ENCODE measurements at places on chromosomes 2 and 18.

GRCh38 chr2:25286025-25286400, 55.7 kb downstream of the DNMT3A start:
- no peak for DNase-seq

DNA sequence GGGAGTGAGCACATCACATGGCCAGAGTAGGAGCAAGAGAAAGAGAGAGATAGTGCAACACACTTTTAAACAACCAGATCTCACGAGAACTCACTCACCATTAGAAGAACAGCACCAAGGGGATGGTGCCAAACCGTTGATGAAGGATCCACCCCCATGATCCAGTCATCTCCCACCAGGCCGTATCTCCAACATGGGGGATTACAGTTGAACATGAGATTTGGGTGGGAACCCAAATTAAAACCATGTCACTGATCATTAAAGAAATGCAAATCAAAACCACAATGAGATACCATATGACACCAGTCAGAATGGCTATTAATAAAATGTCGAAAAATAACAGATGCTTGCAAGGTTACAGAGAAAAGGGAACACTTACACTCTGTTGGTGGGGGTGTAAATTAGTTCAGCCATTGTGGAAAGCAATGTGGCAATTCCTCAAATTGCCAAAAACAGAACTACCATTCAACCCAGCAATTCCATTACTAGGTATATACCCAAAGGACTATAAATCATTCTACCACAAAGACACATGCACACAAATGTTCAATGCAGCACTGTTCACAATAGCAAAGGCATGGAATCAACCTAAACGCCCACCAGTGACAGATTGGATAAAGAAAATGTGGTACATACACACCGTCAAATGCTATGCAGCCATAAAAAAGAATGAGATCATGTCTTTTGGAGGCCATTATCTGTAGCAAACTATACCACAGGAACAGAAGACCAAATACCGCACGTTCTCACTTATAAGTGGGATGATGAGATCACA, 137.1 kb downstream of the COL6A3 start:
- DNase-seq: no peak

DNA sequence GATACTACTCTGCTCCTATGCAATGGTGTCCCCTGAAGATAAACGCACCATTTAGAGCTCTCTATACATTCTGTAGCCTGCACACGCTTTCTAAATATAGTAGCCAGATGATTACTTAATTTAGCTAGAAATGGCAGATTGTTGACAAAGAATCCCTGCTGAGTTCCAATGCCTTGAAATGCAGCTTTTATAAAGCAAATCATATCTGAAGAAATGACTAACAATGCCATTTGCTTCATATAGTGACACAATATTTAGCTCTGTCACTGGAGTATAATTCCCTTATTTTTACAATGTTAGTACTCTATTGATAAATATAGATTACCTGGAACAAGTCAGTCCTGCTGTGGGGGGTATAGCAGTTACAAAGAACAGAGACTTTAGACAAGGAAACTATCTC, 166.2 kb downstream of the CDCA7 start:
- no peak for DNase-seq

- DNase-seq: no peak
Measured at GRCh38 chr2:224969633-224970260, 72.5 kb downstream of the DOCK10 start.

GRCh38 chr2:196963961-196964360, 37.5 kb upstream of the PGAP1 start:
- no peak for DNase-seq

DNA sequence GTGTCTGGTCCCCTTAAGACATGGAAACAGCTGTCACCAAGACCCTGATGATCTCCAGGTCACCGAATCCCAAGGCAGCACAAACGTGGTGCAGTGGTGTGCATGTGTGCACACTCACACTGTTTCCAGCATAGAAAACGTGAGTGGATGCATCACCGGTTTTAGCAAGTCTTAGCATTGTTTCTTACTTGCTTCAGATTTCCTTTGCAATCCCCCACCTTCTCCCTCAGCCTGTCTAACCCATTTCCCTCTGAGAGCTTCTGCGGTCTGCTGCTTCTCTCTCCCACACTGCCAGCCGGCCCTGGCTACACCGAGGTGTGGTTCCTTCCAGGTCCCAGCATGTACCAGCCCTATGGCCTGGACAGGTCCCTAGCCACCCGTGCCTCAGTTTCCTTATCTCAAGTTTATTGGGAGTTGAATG, 343.4 kb upstream of the HS6ST1 start:
- no peak for DNase-seq

DNA sequence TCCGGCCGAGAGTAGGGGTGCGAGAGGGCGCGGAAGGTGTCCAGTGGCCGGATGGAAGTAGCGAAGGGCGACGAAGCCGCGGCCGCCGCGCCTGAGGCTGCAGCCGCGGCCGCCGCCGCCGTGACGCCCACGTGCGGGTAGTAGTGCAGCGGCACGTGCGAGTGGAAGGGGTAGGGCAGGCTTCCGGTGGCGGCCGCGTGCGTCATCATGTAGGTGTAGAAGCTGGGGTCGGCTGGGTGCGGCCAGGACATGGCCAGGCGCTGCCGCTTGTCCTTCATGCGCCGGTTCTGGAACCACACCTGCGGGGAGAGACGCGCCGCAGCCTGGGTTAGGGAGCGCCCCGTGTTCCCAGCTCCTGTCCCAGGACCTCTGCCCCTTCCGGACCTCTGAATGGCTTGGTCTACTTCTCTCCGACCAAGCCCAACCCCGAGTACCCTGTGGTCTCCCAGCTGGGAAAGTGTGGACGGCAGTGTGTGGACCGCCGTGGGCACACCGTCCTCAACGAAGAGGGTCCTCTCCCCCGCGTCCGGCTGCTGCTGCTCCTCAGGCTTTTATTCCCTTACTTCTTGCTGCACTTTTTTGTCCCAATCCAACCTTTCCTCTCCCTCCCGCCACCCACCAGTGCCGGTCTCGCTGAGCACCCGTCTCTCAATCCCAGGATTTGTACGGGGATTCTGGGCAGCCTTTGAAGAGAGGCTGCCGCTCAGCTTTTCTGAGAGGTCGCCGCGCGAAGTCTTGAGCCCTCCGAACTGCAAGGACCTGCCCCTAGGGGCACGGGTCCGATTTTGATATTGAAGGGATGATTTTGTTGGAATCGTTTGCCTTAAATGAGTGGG, 3.0 kb downstream of the EVX2 start:
- DNase-seq: no peak

- no peak for DNase-seq
Measured at GRCh38 chr18:48827291-48828193, 123.2 kb downstream of the SMAD7 start.

DNA sequence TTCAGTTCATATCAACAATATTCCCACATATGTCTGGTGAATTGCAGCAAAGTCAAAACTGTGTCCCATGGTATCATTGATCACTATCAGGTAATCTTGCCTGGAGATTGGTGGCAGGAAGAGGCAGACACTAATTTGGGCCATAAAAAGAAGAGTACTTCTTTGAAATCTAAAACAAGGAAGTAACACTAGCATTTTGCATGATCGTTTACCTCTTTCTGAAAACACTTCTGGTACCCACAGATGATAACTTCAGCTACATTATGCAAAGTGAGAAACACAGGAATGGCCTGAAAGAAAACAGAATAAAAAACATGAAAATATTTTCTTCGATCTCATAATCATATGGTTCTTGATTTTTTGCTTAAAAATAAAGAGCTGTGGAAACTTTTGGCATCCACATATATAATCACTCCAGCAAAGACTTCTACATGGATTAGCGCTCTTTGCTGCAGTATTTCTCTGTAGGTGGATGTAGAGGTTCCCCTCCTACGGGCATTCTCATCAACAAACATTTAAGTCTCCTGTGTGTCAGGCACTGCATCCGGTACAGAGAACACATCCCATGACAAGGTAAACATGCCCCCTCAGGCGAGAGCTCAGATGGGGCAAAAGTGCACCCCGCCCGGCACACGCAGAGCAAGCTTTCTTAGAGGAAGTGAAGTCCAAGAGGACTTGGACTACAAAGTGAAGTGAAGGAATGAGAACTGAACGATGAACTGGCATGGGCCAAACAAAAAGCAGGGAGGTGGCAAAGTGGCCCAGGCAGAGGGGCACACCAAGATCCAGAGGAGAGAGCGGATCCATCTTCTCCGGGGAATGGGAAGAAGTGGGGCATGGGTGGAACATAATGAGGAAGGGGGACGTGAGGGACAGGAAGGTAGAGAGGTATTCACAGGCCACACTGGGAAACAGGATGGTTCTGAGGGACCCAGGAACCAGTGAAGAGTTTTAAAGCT, 68.0 kb upstream of the RIOK3 start:
- DNase-seq: no peak

DNA sequence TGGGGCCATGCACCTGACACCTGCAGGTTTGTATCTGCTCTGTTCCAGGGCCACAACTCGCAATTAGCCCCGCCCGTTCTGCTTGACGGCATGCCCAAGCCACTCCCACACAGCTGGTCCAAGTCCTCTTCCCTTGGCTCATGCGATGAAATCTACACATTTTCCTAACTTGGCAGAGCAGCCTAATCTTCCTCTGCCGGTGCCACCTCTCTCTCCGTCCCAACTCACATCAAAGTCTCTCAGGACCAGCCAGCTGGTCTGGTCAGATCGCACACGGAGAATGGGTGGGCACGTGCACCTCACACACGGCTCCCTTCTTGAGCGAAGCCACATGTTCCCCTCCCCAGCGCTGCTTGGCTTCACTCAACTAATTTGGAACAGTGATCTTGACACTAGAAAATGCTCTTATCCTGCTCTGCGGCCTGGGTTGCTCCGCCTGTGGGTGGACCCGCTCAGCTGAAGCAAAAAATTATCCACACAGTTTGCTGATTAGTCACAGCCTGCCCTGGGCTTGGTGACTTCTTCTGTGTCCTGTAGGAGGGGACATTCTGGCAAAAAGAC, 176.7 kb downstream of the NRP2 start:
- peak; percentile 27 for DNase-seq

DNA sequence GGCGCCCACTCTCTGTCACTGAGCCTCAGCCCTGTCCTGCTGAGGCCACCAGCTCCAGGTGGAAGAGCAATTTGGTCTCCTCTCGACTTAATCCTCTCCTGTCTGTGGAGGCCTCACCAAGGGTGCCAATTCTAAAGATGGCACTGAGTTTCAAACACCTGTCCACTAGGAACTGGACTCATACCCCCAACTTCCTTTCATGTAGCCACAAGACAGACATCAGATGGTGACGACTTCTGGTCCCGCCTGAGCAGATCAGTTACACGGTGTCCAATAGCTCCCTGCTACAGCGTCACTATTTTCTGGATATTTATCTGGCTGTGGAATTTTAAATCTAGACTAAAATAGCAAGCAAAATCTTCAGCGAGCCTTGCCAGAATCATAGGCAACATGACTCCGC, 24.5 kb upstream of the SP5 start:
- DNase-seq: no peak

DNA sequence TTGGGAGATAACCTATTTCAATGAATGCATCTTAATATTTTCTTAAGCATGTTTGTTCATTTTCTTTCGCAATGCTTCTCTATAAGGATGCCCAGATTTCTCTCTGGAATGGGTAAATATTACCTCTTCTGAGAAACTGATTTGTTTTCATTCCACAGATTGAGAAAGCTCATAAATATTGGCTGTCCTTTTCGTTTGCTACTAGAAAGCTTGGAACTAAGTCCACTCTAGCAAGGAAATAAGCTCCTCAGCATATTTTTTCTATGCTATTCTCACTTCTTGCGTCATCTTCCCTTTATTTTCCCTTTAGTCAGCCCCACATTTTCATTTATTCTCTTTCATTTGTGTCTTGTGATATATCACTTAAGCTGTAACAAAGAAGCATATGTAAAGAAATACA, 76.3 kb downstream of the ANTXR1 start:
- no peak for DNase-seq

DNA sequence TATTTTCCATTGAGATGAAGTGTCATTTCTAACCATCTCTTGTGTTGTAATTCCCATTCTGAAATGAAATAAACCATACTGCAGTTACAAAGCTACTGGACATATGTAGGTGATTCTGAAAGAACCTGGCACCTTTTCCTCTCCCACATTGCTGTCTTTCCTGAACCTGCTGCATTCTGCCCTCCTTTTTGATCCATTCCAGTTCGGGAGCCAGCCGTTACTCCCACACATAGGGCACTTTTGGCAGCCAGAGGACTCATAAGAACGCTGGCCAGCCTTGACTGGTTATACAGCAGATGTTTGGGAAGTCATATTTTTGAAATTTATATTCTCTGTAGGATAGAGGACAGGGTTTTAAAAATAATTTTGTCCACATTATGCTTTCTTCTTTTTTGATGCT, 369.8 kb upstream of the CDH7 start:
- no peak for DNase-seq

- DNase-seq: no peak
Measured at GRCh38 chr2:28175028-28175427, 217.6 kb upstream of the FOSL2 start.

- DNase-seq: peak; percentile 78
Measured at GRCh38 chr2:200483729-200484198, 26.1 kb downstream of the KCTD18 start.

DNA sequence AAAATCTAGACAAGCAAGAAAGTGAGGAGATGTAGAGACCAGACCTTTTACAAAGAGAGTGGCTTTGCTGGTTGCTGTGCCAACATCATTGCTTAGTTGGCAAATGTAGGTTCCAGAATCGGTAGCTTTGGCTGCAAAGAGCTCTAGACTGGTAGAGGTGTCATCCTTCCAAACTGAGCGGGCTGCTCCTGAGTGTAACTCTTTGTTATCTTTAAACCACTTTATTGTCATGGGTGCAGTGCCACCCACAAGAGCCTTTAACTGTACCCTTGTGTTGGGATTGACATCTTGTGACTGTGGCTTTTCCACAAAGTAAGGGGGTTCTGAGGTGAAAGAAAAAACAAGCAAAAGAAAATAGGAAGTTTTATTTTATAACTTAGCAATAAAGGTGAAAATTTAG, 77.2 kb downstream of the TTN start:
- no peak for DNase-seq

DNA sequence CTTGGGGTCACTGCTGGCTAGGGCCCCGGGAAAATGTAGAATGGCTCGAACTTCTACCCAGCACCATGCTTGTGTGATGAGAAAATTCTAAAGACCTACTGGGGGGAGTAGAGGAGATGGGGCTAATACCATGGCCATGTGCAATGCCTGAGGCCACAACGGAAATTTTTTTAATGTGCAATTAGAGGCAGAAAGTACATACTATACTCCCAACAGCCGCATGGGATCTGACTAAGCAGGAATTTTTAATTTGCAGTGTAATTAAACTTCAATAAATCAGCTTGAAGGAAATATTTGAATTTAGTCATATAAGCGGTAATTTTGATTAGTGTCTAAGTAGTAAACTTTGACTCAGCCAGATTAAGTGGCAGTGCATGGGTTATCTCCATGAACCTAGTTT, 53.2 kb upstream of the CNGA3 start:
- DNase-seq: no peak

GRCh38 chr2:65231892-65232477, 4.4 kb downstream of the ACTR2 start:
- no peak for DNase-seq

DNA sequence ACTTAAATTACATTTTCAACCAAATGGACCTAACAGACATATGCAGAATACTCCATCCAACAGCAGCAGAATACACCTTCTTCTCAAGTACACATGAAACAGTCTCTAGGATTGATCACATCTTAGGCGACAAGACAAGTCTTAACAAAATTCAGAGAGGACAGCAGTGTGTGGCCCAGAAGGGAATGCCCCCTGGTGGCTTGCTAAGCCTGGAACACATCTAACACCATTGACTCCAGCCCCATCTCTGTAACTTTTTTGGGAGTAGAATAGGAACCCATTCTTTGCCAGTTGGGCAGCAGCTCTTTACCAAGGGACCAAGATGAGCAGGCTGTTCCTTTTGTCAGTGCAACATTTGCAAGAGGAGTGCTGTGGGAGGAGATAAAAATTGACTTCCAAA, 249.9 kb downstream of the PLCL1 start:
- DNase-seq: peak; percentile 26

- DNase-seq: no peak
Measured at GRCh38 chr2:78839259-78839658, 186.2 kb upstream of the REG3G start.

All from BE2C (cell line).